Daoy (cell line): ENCODE measurements at places on chromosomes 12 and 14.

DNA sequence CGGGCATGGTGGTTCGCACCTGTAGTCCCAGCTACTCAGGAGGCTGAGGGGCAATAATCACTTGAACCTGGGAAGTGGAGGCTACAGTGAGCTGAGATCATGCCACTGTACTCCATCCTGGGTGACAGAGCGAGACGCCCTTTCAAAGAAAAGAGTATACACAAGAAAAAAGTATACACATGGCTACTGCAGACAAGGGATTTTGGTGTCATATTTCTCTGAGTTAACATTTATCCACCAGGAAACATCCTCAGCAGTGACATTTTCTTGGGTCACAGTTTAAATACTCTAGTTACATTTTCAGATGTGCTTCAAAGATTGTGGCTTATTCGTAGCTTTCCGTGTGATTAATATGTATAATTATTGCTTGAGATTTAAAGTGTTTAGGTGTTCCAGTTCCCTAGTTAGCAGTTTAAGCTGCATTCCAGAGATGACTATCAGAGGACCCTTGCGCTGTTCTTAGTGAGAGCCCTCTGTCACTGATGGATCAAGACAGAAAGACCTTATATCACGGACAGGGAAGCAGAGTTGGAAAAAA is 4.7 kb upstream of the PPP2R5E start:
- no peak for DNase-seq

DNA sequence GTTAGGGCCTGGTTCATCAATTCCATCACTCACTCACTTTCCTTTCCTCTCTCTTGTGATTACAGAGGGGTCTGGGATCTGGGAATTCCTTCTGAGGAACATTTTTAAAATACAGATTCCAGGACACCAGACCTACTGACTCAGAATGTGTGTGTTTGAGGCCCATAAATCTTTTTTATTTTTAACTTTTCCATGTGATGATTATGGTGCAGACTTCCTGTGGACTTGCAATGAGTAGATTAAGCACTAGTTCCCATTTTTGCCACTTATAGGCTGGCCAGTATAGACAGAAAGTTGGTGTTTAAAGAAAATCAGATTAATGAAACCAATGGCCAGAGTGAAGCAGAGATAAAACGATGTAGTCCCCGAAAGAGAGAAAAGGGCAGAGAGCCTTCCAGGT is 28.1 kb downstream of the SLC41A2 start:
- DNase-seq = no peak

DNA sequence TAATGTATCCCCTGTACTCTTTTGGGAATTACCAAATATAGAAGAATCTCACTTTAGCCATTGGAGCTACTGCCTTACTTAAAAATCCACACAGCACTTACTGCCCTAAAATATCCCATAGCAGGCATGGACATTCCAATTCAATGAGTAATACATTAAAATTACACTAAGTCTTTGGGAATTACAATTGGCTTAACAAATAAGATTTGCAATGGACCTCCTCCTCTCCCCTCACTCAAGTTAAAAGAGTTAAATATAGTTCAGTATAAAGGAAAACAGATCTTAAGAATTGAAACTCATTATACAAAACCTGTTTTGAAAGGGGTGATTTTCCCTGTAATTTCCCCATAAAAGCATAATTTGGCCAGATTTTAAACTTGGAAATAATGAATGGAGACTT is 477.1 kb downstream of the SLC16A7 start:
- DNase-seq = no peak

- DNase-seq = no peak
Observed at GRCh38 chr12:104463368-104463767, 6.6 kb downstream of the CHST11 start.

DNA sequence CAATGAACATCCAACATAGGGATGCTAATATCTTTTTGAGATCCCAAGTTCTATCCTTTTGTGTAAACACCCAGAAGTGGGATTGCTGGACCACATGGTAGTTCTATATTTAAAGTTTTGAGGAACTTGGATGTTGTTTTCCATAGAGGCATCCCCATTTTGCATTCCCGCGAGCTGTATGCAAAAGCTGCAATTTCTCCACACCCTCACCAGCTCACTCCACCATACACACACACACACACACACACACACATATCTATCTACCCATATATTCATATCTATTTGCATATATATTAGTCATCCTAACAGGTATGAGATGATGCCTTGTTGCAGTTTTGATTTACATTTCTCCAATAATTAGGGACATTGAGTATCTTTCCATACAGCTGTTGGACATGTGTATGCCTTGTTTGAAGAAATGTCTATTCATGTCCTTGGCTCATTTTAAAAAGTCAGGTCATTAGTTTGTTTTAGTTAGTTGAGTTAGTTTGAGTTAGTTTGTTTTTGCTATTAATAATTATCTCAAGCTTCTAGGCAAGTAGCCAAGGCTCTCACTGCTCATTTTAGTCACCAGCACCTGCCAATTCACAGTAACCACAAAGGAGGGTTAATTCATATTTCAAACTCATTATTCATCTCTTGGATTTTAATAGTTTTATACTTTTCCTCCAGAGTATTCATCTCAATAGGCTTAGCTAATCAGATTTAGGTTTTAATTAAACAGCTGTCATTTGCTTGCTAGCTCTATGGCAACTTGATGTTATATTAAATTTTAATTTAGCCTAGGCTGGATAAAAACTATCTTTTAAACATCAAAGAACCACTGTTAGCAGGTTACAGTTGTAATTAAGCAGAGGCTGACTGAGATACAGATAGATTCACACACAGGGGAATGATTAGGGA is 1435.9 kb upstream of the TMEM132C start:
- DNase-seq = no peak

GRCh38 chr12:102756530-102756929 is 160.5 kb downstream of the PAH start:
- no peak for DNase-seq

- DNase-seq = no peak
Observed at GRCh38 chr14:77157740-77158139, 16.1 kb upstream of the ZDHHC22 start.

- DNase-seq = no peak
Observed at GRCh38 chr12:127656266-127656665, 610.7 kb upstream of the TMEM132C start.

DNA sequence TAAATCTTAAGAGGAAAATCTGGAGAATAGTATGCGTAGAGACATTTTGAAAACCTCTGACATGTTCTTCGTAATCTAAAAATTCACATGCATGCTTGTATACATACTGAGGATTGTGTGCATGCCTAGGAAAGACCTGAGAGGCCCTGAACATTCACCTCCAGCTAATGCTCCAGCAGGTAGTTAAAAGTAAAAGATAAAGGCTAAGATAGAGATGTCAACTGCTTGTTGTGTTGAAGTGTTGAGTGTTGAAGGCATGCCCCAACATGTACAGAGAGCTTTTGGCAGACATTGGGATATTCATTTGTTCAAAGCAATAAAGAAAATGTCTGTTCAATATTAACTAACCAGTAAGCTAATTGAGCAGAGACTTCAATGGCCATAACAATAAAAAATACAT is 118.6 kb upstream of the SYT1 start:
- no peak for DNase-seq

DNA sequence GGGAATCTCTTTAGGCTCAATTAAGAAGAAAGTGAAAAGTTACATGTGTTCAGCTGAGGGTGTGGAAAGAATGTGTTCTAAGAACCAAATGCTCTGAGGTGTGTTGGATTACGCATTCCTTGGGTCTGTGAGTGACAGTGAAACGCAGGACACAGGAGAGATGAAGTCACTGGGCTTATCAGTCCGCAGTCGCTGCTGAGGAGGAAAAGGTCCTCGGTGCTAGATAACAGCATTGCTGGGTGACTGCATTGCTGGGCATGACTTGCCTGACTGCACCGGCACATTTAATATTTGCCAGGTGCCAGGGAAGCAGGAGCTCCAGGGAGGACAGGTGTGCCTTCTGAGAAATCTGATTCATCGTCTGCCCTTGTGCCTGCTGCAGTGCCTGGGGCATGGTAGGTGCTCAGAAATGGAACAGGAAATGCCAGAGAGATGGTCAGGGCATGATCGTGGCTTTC is 64.4 kb upstream of the FZD10 start:
- DNase-seq = no peak

- no peak for DNase-seq
Observed at GRCh38 chr14:100577321-100577985, 9.8 kb downstream of the BEGAIN start.

GRCh38 chr12:67290378-67290777 is 21.2 kb downstream of the CAND1 start:
- DNase-seq = no peak

GRCh38 chr12:79673354-79673753 is 17.4 kb downstream of the PAWR start:
- DNase-seq = no peak

GRCh38 chr12:67327466-67327865 is 58.3 kb downstream of the CAND1 start:
- no peak for DNase-seq

- no peak for DNase-seq
Observed at GRCh38 chr14:92559486-92559885, 45.9 kb downstream of the RIN3 start.

- no peak for DNase-seq
Observed at GRCh38 chr14:96416292-96416691, 24.4 kb downstream of the AK7 start.

DNA sequence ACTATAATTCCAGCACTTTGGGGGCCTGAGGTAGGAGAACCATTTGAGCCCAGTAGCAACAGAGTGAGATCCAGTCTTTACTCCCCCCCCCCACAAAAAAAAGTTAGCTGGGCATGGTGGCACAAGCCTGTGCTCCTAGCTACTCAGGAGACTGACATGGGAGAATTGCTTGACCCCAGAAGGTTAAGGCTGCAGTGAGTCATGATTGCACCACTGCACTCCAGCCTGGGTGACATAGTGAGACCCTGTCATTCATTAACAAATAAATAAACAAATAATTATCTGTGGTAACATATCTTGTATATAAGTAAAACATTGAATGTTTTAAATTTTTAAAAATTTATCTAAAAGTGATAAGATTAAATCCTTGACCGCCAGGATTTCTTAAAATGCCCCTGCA is 4.8 kb downstream of the ENTPD5 start:
- no peak for DNase-seq

DNA sequence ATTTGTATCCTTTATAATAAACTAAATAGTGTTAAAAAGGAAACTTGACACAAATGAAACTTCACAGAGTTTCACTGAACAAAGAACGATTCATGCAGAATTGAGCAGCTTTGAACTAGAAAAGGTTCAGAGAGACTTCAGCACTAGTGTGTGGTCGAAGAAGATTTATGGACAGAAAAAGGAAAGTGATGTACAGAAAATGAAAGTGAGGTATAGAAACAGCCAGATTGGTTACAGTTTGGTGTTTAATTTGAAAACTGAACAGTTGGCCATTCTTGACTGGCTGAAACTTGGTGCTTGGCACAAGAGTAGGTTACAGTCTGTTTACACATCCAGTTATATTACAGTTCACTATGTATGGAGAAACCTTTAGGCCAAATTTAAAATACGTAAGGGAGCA is 207.1 kb downstream of the GALC start:
- DNase-seq = no peak

- DNase-seq = no peak
Observed at GRCh38 chr12:30461026-30461615, 234.5 kb downstream of the IPO8 start.

- no peak for DNase-seq
Observed at GRCh38 chr12:10497602-10498001, 8.1 kb upstream of the EIF2S3B start.

DNA sequence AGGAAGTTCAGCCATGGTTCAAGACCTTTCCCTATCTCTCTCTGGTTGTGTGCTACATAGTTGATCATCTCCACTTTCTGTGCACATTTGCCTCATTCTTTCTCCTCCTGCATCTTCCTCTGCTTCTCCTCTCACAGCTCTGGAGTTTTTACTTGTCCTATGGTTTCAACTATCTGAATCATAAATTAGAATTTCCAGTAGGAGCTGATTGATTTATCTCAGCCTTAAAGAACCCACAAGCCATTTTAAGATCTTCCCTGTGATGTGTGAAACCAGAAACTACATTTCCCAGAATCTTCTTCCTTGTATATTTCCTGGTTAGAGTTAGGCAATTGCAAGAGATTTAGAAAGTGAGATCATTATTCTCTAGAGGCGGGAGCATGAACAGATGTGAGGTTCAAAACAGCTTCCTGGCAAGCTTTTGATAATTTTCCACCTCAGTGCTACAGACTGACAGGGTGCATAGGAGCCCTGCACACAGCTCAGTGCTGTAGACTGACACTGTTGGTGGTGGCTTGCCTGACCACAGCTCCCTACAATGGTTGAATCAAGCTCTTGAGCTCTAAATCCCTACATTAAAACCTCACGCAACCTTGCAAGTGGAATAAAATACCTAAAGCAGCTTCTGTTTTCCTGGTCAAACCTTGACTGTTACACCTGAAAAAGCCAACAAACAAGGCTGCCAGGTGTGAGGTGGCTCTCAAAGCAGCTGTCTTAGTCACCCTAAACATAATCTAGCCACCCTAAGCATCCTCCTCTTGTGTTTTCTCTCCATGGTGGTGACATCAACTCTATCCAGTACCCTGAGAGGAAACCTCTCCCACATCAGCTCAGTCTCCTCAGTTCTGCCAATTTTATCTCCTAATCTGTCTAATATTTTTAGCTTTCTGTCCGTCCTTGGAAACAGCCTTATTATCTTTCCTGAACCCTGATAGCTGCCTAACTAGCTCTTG is 21.5 kb upstream of the IFNG start:
- peak; percentile 13 for DNase-seq

GRCh38 chr14:56817396-56817921 is 7.2 kb upstream of the OTX2 start:
- DNase-seq = no peak

GRCh38 chr14:63283884-63284248 is 34.9 kb downstream of the GPHB5 start:
- no peak for DNase-seq

GRCh38 chr12:29086325-29087271 is 62.5 kb upstream of the FAR2 start:
- no peak for DNase-seq

DNA sequence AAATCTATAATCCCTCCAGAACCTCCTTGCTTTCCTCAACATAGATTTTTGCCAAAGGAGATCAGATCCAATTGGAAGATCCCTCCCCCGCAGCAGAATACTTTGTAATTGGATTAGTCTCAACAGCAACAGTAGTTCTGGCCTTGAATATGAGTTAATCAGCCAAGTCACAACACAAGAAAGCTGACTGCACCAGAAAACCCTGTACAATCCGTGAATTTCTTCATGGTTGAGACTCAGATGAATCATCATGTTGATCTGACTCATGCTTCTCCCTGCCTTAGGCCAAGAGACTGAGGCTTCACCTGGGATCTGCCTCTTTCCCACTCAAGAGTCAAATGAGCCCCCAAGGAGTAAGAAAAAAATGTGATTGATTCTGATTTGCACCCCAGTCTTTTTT is 3.0 kb upstream of the METTL17 start:
- peak; percentile 91 for DNase-seq

GRCh38 chr14:104690861-104691455 is 1.5 kb downstream of the INF2 start:
- DNase-seq = no peak

GRCh38 chr14:75566321-75566720 is 12.1 kb upstream of the FLVCR2 start:
- peak; percentile 48 for DNase-seq

DNA sequence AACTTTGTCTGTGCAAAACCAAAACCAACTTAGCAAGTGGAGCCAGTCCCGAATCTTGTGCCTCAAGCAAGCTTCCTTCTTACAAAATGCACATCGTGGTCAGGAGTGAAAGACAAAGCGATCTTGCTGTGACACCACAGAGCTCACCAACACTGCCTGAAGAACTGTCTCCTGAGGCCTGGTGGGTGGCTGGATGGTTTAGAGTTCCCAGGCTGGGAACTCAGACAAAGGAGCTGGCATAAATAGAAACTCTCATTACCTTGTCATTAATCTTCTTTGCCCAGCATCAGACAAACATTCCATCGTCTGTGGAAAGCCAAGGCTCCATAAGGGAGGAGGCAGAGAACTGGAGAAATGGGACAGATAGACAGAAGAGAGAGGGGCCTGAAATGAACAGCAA is 144.8 kb downstream of the KCNA5 start:
- no peak for DNase-seq
